SK-N-MC (cell line): ENCODE measurements at places on chromosomes 5 and 9.

GRCh38 chr9:33443464-33444154 lies 3.8 kb downstream of the AQP3 start:
- DNase-seq = no peak

GRCh38 chr9:81380504-81381359 lies 308.6 kb downstream of the TLE1 start:
- no peak for DNase-seq

DNA sequence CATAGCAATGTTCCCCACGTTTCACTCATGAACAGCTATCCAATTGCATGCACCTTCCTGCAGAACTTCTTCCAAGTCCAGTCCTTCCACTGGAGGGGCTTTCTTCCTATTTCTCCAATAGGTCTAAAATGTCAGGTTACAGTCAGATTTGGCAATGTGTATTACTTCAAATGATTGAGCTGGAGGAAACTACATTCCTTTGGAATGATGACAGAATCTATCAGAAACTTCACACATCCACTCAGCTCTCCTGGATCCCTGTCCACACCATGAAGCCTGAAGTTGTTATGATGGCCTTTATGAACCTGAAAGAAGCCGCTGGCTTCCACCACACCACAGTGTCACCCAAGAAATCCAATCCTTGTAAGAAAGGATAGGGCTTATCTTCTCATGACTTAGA lies 32.2 kb downstream of the FBXW2 start:
- no peak for DNase-seq

GRCh38 chr9:136707011-136707410 lies 5.4 kb upstream of the DIPK1B start:
- no peak for DNase-seq

GRCh38 chr9:431701-432100 lies 217.0 kb downstream of the DOCK8 start:
- DNase-seq = no peak

DNA sequence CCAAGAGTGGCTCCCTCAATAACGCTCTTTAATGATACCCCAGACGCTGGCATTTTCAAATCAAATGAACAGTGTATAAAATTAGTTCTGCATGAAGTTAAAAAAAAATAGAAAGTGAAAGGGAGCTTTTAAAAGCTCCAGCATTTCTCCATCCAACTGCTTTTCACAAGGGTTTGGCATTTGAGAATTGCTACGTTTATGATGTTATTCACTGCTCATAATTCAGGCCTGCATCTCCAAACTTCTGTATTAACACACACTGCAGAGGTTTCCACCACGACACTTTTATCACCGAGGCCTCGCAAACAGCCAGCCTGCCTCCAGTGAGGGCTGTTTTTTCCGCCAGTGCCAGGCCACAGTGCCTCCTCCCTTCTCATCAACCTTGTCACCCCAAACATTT lies 205.5 kb upstream of the EFNA5 start:
- no peak for DNase-seq

DNA sequence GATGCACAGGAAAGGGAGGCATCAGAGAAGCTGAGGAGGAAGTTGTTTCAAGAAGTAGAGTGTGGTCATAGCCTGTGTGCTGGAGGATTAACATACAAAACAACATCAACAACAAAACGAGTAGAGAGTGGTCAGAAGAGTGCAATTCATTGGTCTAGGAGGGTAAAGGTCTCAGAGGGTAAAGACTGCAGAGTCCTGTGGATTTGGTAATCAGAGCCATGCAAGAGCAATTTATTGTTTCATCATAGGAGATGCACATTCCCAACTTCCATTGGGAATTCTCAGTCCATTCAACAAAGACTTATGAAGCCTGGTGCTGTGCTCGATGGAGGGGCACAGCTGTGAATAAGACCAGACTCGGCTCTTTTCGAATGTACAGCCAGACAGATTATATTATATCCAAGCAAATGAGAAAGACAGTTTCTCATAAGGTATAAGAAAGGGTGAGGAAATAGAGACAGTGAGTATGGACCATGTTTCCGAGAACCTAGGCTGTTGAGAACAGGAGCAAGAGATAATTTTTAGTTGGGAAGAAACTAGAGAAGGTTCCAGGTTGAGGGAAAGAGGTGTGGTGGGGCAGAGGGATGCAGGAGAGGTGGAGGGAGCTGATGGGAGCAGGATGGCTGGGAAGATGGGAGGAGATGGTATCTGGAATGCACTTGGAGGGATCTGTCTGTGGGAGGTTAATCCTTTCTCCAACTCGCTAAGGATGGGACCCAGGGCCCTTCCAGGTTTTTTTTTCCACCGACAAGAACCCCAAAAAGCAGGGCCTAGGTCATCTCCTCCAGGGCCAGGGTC lies 7.9 kb upstream of the MYORG start:
- DNase-seq = no peak

DNA sequence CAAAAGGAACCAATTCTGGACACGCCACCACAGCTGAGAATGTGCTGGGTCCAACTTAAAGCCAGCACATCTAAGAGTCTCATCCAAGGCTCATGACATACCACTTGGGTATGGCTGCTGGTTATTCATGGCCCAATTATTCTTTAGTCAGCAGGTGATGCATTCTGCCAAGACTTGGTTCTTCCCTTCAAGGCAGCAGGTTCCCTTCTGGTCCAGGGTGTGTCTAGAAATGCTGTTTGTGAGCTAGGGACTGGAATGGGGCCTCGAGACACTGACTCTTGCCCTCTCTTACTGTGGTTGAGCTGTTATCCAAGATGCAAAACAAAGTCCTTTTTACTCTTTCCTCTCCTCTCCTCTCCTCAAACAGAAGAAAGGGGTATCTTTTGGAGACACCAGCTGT lies 522.6 kb downstream of the HINT1 start:
- DNase-seq = no peak

- no peak for DNase-seq
Measured at GRCh38 chr9:129774791-129775447, 22.1 kb upstream of the PTGES start.

GRCh38 chr5:65191554-65192135 lies 290.1 kb downstream of the ADAMTS6 start:
- no peak for DNase-seq

GRCh38 chr9:73146111-73146815 lies 5.4 kb upstream of the ANXA1 start:
- DNase-seq = no peak

DNA sequence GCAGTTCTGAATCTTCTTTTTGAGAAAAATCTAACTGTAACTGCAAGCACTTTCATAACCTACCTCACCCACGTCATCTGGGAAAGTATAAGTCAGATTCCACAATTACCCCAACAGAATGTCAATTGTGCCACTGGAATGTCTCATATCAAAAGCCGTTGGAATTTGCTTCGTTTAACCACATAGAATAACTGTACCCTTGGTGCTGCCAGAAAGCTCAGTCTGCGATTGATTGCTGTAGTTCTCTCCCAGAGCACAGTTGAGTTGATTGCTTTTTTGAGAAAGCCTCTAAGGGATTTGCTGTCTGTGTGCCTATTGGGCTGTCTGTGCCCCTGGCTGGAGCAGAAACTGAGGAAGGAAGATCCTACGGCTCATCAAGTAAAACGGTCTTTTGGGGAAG lies 583.6 kb downstream of the TMEM38B start:
- DNase-seq = no peak

GRCh38 chr5:79183617-79184016 lies 52.3 kb upstream of the JMY start:
- DNase-seq = no peak

GRCh38 chr5:65475336-65475735 lies 6.4 kb downstream of the ADAMTS6 start:
- no peak for DNase-seq

DNA sequence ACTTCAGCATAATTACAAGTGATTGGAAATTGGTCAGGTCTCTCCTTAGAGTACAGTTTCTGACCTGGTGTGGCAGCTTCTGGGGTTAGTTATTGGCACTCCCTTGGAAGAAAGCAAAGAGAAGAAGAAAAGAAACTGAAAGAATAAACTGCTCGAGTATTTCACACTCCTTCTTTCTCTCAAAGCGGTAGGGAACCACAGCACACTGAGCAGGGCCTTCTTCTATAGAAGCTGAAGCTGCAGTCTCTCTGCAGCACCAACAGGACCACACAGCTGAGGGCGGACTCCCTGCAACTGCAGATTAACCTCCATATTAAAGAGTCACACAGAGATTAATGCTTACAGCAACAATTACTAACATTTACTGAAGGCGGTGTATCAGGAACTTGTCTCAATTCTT lies 152.0 kb downstream of the TRPM6 start:
- DNase-seq = no peak

DNA sequence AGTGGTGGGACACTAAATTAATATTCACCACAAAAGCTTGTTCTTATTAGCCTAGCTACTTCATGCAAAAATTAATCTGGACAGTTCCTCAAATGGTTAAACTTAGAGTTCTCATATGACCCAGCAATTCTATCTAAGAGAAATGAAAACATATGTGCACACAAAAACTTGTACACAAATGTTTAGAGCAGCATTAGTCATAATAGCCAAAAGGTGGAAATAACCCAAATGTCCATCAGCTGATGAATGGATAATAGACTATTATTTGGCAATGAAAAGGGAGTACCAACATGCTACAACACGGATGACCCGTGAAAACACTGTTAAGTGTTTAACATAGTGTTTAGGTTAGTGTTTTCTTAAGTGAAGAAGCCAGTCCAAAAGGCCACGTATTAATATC lies 32.8 kb upstream of the TNIP1 start:
- DNase-seq = no peak

GRCh38 chr5:150774145-150774544 lies 4.4 kb upstream of the SMIM3 start:
- DNase-seq = no peak

- DNase-seq = no peak
Measured at GRCh38 chr5:134550271-134551214, 25.1 kb downstream of the JADE2 start.

GRCh38 chr5:16787278-16787677 lies 148.8 kb downstream of the MYO10 start:
- no peak for DNase-seq

DNA sequence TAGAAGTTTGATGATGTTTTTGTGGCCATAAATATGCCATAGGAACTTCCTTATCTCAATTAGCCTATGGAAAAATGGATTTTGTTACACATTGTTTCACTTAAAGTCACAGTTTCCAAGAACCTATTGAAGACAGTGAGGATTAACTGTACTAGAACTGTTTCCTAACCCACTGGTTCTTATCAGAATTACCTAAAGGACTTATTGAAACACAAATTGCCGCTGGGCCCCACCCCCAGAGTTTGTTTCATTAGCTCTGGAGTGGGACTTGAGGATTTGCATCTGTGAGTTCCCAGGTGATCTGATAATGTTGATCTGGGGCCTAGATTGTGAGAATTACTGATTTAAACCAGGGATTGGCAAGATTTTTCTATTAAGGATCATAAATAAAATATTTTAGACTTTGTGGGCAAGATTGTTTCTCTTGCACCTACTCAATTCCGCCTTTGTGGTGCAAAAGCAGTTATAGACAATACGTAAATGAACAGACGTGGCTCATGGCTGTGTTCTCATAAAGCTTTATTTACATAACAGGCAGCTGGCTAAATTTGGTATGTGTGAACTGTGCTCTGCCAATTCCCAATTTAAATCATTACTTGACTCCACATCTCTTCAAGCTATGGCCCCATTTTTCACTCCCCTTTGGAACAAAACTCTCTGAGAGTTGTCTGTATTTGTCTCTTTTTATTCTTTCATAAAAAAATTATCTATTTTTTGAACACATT lies 9.3 kb downstream of the JAK2 start:
- no peak for DNase-seq

DNA sequence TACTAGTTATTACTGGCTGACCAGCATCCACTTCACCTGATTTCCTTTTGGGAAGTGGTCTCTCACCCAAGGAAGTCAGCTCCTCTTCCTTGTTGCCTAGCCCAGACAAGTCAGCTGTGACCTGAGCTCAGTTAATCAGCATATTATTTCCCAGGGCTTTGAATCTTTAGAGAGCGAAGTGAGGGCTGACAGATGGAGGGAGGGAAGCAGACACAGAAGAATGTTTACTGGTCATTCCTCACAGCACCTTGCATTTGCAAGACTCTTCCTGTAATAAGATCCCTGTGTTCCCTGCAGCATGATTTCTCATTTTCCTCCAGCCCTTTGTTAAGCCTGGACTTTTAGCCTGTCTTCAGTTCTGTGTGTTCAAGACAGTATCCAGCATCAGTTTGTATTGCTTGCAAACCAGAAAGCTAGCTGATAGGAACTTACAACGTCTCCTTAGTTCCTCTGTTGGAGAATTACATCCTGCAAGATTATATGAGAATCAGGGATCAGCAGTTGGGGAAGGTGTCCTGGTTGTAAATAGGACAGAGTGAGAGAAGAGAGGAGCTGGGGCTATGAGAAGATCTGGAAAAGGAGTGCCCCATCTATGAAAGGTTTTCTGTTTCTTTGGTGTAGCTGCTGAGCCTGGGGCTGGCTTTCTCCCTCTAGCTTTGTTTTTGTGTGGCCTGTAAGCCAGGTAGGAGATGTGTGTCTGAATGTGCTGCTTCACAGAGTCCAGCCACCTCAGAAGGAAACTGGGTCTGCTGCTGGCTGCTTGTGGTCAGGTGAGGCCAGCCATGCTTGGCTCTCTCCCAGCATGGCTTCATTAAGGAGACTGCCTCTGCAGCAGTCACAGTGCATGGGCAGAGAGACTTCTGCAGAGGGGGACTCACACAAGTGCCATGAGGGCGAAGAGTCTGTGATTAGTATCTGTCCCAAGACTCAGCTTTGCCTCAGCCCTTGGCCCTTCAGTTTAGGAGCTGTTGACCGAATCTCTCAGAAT lies 50.3 kb downstream of the MAN2A1 start:
- no peak for DNase-seq

DNA sequence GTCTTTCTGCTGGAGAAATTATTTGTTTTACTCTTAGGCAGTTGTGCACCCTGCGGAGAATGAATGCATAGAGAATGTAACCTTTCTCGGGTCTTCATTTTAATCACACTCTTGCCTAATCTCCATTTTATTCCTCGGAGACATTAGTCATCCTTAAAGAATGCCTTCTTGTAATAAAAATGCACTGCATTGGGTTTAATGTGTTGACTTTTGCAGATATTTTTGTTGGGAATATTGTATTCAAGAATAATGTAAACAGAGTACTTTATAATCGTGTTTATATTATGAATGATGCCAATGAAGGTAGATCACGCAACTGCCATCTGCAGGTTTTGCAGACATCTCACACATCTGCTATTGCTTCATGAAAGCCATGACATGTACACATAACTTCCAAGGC lies 1093.9 kb upstream of the CDH6 start:
- no peak for DNase-seq

DNA sequence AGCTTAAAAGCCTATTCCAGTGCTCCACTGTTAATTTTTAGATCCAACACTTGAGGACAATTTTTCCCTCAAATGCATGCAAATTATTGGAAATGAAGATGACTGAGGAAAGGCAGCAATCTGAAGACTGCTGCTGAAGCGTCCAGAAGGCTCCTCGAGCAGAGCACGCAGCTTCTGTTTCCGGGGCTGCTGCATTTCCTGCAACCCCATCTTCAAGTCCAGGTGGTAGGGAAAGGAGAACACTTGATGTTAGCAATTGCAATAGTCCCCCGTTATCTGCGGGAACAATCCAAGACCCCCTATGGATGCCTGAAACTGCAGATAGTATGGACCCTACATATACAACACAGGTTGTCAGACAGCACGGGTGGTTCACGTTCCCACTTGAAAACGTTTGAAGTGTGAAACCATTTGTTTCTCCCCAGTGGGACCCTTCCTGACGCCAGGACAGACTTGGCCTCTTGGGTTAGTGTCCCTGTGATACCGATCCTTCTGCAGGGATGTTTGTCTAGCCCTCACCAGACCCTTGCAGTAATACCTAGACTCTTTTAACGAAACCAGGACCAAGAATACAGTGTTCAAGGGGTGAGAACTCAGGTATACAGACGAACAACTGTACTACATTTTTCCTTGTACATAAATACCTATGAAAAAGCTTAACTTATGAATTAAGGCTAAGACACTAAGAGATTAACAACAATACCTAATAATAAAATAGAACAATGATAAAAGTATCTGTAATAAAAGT lies 152.3 kb downstream of the HSD17B3 start:
- DNase-seq = no peak
